Stimulated activated naive CD4-positive, alpha-beta T cell treated with Interleukin-2 at 50 U/mL for 16 hours (primary cell): ENCODE measurements at places on chromosomes 16 and 17.

DNA sequence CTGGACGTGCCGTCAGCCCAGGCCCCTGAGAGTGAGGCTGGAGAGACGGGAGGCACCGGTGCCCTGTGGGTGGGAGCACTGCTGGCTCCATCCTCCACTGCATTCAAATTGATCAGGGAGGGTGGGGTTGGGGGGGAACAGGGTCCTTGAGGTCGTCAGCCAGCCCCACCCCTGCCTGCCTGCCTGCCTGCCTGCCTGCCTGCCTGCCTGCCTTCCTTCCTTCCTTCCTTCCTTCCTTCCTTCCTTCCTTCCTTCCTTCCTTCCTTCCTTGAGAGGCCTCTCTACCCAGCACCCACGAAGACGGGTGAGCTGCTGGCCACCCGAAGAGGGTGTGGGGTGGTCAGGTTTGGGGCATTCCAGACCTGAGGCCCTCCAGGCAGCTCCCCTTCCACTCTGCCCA is 16.0 kb downstream of the BAHCC1 start:
- DNase-seq, result no peak

DNA sequence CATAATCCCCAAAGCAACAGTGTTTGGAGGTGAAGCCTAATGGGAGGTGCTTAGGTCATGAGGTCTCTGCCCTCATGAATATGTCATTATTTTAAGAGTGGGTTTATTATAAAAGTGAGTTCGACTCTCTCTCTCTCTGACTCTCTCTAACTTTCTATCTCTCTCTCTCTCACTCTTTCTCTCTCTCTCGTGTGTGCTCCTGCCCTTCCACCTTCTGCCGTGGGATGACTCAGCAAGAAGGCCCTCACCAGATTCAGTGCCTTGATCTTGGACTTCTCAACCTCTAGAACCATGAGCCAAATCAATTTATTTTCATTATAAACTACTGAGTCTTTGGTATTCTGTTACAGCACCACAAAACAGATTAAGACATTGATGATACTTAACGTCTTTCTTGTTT is 53.7 kb upstream of the TANC2 start:
- no peak for DNase-seq

DNA sequence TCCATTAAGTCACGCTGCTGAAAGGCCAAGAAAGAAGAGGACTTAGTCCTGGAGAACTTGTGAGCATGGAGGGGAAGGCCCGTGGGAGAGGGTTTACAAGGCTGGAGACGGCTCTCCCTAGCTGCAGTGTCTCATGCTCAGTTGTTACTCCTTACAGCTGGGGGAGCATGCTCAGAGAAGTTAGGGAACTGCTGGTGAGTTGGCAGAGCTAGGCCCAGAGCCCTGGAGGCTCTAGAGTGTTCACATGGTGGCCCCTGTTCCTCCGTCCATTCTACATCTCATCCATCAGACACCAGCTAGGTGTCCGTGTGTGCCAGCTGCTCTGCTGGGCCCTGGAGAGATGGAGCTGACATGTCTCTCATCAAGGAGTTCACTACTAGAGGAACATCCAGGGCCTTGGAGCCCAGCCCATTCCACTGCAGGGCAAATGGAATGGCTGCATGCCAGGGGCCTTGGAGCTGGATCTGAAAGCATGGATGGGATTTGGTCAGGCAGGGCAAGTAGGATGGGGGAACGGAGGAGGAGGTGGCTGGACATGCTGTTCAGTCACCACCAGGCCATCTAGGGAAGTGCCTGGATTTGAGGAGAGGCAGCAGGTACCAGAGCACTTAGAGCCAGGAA is 6.3 kb downstream of the XYLT2 start:
- no peak for DNase-seq

DNA sequence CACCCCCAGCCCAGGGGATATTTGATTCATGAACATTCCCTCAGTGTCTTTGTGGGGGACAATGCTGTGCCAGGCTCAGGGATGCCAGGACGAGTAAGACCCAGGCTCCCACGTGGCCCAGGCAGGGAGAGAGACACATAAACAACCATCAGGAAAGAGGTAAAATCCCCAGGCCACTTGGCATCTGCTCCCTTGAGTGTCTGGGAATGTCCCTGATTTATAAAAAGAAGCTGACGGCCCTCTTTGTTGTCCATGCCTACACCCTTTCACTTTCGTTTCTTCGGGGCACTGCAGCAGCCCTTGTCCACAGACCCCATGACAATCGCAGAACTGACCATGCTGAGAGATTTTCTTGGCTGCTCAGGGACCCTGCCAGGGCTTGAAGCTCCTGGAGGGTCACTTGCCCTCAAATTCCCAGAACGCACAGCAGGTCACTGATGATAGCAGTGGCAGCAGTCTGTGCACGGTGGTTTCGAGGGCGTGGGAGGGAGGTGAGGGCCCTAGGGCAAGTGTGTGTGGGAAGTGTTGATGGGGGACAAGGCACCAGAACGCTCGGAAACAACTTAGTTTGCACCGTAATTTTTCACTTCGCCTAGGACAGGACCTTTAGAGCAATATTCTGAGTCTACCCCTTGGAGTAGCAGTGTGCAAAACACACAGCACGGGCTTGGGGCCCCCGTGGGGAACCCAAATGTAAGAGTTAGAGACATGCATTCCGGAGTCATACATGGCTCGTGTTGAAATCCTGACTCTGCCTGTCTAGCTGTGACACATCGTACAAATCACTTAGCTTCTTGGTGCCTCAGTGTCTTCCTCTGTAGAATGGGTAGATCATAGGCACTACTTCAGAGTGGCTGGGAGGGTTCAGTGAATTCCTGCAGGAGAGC is 4.7 kb downstream of the NOD2 start:
- peak; percentile 76 for DNase-seq

DNA sequence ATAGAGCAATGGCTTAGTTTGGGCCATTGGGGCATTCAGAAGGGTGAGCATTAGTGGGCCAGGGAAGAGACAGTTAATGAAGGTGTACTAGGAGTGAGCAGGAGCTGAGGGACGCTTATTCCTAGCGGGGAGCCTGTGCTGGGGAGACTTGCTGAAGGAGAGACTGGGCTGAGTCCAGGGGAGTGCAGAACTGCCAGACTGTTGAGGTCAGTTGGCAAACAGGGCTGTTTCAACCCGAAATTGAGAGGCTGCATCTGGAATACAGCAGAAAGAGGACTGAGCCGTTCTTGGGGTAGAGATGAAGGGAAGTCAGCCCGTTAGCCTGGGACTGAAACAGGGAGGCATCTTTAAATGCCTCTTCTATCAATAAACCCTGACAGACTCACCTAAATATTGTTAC is 33.2 kb downstream of the MAP2K6 start:
- no peak for DNase-seq

GRCh38 chr17:80032614-80033171 is 3.0 kb downstream of the TBC1D16 start:
- DNase-seq, result no peak

DNA sequence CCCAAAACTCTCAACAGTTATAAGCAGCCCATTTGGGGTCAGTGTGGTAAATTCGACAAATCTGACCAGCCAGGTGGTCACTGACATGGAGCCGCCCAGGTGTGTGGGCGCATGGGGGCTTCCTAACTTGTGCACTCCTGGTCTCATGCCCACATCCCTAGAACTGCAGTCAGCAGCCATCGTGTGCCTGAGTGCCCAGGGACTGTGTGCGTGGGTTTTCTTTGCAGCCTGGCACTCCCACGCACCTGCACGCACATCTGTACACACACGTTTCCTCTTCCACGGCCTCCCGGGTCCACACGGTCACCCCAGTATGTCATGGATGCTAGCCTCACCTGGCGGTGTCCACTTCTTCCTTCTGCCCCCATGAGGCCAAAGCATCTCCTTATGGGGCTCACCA is 38.9 kb upstream of the ZC3H18 start:
- no peak for DNase-seq

DNA sequence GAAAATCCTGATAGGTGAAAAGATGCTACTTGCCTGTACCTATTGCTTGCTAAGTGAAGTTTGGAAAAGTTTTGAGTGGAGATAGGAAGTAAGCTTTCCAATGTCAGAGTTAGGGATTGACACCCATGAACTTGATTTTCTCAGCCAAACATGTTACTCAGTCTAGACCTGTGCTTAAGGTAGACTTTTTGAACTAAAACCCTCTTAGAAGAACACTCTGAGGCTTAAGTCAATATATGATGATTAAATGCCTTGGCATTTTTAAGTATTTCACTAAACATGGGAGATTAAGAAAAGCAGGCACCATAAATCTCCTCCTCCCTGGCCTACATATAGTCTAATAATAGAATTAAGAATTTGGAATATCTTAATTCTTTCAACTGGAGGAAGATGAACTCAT is 785.6 kb upstream of the SOX9 start:
- DNase-seq, result no peak

- peak; percentile 59 for DNase-seq
Measured at GRCh38 chr16:85821390-85822135, 22.1 kb downstream of the COX4I1 start.

- no peak for DNase-seq
Measured at GRCh38 chr16:85179344-85180046, 67.2 kb upstream of the CIBAR2 start.

DNA sequence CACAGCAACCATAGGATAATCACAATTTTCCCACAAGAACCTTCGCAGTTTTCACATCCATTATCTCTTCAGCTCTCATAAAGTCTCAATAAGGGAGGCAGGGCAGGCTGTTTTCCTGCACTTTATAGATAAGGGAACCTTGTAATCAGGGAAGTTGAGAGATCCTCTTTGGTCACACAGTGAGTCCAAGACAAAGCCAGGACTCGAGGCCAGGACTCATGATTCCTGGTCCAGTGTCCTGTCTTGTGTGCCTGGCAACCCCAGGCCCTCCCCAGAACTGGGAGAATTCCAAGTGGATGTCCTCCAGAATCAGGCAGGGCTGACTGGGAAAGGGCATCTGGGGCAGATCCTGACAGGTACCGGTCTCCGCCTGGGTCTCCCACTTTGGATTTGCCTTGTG is 23.1 kb upstream of the PHF12 start:
- DNase-seq, result no peak

GRCh38 chr16:81502396-81503070 is 57.9 kb downstream of the CMIP start:
- no peak for DNase-seq

- no peak for DNase-seq
Measured at GRCh38 chr16:27561216-27561615, 11.3 kb downstream of the KATNIP start.

DNA sequence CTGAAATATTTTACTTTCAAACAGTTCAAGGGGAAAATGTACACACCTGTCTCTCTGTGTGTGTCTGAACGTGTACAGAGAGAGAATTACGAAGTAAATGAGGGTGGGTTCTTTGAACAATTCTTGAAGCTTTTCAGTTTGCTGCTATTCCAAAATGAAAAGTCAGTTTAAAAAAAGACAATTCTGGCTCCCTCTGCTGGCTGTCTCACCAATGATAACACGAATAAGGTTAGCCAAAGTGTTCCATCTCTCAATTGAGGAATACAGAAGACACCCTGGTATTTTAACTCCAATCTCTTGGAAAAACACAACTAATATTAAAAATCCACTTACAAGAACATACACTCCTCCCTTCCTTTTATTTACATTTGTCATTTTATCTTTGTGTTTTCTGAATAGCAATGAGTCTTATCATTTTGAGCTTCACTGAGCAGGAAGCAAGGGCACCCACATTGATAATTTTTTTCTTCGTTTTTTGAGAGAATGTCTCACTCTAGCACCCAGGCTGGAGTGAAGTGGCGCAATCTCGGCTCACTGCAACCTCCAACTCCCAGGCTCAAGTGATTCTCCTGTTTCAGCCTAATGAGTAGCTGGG is 20.5 kb downstream of the EFTUD2 start:
- no peak for DNase-seq

DNA sequence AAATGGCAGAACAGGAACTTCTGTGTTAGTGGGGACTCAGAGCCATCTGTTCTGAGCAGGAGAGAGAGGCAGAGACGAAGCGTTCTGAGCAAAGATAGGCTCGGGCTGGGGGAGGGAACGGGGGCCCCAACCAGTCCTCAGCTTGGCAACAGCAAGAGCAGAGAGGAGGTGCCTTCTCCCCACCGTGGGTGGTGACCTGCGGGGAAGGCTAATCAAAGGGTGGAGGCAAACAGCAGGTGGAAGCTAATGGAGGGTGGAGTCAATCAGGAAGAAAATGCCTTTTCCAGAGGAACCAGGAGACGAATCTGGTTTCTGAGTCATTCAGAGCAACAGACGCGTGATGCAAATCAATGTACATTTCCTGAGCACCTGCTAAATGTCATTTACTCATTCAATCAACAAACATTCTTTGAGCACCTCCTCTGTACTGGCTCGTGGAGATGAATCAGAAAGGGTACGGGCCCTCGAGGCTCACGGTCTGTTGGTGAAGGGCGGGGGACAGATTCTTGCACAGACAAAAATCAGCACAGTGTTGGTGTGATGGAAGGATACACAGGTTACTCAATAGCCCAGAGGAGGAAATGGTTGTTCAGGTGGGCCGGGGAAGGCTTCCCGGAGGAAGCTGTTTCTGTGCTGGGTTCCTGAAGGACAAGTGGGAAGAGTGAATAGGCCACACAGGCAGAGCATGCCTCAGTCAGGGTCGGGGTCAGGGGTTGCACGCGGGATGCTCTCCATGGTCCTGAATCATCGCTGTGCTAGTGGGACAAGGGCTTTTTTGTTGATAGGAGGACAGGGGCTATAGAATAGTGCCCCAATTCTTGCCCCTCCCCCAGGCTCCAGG is 5.7 kb upstream of the SPNS2 start:
- no peak for DNase-seq

DNA sequence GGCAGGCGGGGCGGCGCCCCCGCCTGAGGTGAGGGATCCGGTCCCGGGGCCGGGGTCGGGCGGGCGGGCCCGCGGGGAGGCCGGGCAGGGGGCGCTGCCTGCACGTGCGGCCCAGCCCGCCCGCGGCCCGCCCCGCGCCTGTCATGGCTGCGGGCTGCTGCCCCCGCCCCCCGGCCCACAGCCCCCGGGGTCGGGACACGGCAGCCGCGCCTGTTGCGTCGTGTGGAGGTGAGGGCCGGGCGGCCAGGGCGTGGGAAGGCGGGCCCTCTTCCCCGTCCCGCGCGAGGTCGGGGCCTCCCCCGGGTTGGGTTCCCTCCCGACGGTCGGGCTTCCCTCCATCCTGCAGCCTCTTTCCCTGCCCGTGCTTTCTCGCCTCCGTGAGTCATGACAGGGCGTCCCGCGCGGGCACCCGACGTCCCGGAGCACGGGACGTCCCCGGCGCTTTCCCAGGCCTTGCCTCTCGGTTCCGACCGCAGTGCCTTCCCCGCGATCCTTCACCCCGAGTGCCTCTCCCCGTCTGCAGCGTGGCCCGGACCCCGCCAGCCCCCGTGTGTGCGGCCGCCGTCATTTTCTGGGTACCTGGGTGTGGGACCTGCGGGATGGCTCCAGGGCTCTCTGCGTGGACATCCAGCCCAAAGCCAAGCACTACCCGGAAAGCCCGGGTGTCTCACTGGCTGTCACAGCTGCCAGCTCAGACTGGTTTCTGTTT is 76.7 kb downstream of the CHD9 start:
- DNase-seq, result peak; percentile 52

GRCh38 chr17:8696906-8697305 is 47.7 kb downstream of the CCDC42 start:
- no peak for DNase-seq

GRCh38 chr17:6981426-6981825 is 14.4 kb upstream of the ALOX12 start:
- no peak for DNase-seq
